A549 treated with CpdA at 1 μM for 4 hours (cell line): ENCODE measurements at places on chromosomes 16 and 17. TPM values are rescaled to one million over a fixed set of nuclear protein-coding genes. Genes with fewer than 3 reads are reported as not detected.

Gene CLEC3A
- not detected in 5 replicates for total RNA-seq

Gene ZNF469
- 9.4 to 16.7 TPM (median 11.5 TPM) in 5 replicates for total RNA-seq

Gene TMEM238L
- total RNA-seq = not detected in 5 replicates

Gene PRKCB
- 0.11 to 0.28 TPM (median 0.15 TPM) in 5 replicates for total RNA-seq
